GM04503 (cell line): ENCODE measurements at places on chromosomes 16 and 17.

DNA sequence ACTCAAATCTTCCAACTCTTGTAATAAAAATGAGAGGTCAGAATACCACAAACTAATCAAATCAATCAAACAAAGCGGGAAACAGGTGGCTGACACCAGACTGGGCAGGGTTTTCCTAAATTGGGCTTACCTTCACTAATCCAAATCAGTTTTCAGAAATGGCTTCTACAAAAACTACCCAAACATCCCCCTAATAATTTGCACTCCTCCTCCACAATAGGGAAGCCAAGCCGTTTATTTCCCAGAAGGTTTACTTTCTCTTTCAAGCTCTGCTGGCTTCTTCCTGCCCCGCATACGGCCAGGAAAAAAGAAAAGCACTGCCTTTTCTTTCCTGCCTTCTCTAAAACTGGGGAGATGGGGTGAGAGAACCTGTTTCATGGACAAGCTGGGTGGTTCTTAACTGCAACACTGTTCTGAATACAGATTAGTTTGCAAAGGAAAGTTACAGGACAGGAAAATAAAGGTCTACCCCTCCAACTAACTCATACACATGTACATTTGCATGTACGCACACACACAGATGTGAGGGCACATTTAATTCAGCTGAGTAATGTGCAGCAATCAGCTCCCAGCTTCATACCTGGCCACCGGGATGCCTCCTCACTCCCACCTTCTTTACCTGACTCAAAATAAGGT is 9.2 kb downstream of the STAT3 start:
- no peak for DNase-seq

GRCh38 chr17:7589204-7589868 is 558 bp downstream of the SOX15 start:
- no peak for DNase-seq

GRCh38 chr17:31381165-31381668 is 10.3 kb upstream of the RAB11FIP4 start:
- no peak for DNase-seq

DNA sequence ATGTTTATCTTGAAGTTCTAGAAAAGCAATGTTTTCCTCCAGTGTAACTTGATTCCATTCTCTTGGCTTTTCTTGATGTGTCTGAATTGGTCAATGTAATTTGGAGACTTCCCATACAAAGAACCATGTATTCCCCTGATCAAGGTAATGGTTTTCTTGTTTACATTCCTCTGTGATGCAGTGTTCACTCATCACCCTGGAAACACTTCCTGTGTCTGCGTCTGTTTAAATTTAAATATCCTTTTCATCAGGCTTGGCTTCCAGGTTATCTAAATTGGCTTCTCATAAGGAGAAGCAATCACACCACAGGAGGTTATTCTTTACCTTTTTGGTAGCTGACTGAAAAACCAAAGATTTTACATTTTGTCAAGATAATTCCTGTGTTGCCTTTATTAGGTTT is 237.3 kb upstream of the WSCD1 start:
- DNase-seq = peak; percentile 38

DNA sequence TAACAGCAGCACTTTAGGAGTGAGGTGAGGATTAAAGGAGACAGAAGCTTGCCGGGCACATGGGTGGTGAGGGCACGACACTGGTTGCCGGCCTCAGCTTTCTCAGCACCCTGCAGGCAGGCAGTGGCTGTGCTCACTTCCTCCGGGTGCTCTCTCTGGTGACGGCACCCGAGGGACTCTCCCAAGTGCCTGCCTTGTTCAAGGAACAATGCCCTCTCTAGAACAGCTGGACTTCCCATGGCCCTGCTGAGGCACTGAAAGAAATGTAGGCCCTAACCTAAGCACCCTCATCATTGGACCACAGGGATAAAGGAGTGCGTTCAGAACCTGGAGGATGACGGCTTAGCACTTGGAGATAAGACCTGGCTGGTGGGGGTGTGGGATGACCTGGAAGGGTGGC is 72.7 kb downstream of the N4BP1 start:
- DNase-seq = no peak
